Activated CD4-positive, alpha-beta T cell treated with anti-CD3 and anti-CD28 coated beads for 36 hours (primary cell): ENCODE measurements at places on chromosomes 6 and 20. TPM values are rescaled to one million over a fixed set of nuclear protein-coding genes. Genes with fewer than 3 reads are reported as not detected.
A peak's percentile ranks its signal among the peaks of the same experiment; 100 is the strongest.

EYA4 gene
- total RNA-seq, result not detected

DNA sequence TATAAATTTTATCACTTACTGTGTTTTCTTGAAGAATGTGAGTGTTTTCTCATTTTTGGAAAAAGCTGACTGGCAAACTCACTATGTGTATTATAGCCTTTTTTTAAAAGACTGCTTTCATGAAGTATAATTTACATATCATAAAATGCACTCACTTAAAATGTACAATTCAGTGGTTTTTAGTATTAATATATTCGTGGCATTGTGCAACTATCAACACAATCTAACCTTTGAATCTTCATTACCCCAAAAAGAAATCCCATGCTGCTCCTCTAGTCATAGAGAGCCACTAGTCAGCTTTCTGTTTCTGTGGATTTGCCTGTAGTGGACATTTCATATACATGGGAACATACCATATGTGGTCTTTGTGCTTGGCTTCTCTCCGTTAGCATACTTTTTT is 143.8 kb downstream of the PLCB4 start:
- no peak for DNase-seq
- no peak overlapping the region for H3K27ac ChIP-seq
- H3K4me1 ChIP-seq, result no peaks in the 10 kb centered on the region
- H3K27me3 ChIP-seq, result no peaks in the 10 kb centered on the region

DNA sequence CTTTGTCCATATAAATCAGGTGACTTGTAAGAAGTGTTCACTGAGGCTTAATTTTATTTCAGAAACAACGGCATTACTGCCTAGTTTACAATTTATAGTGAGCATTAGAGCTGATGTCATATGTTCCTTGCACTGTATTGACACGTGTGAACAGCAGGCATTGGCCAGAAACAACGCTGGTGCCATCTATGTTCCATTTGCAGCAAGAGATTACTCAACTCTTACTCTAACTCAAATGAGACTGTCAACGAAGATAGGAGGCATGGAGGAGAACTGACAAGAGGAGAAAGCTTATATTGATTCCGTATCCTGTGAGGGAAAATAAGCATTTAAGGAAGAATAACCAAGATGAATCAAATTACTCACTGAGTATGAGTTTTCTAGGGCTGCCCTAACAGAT is 48.4 kb downstream of the MTFR2 start:
- no peak overlapping the region for H3K4me3 ChIP-seq
- H3K27me3 ChIP-seq, result peaks cover 6% of the 10 kb centered on the region
- H3K36me3 ChIP-seq, result no peaks in the 10 kb centered on the region
- DNase-seq, result no peak
- no peak overlapping the region for H3K27ac ChIP-seq

DNA sequence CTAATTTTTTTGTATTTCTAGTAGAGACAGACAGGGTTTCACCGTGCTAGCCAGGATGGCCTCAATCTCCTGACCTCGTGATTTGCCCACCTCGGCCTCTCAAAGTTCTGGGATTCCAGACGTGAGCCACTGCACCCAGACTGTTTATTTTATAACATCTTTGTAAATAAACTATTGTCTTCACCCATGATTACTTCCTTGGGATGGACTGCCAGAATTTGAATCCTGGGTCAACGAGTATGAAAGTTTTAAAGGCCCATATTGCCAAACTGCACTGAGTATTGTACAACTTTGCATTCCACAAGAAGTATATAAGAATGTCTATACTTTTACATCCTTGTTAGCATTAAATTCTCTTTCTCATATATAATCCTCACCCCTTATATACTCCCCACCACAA is 38.6 kb downstream of the ZHX3 start:
- no peaks in the 10 kb centered on the region for H3K4me1 ChIP-seq
- H3K36me3 ChIP-seq, result peaks cover 3% of the 10 kb centered on the region
- H3K27me3 ChIP-seq, result no peaks in the 10 kb centered on the region
- H3K27ac ChIP-seq, result no peak overlapping the region
- DNase-seq, result no peak

DNA sequence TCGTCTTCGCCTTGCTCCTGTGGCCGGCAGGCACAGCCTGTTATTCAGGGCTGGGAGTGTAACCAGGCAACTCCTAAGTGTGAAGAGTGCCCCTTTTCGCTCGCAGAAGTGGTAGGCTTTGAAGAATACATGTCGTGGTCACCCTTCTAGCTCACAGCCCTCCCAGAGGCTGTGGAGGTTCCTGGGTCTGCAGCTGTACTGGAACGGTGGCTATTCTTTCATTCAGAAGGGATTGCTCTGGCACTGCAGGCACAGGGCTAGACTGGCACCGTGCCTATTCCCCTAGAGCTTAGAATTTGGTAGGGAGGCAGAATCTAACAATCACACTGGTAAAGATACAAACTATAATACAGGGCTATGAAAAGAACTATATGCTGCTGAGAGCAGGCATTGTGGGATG is 1.1 kb upstream of the SRSF12 start:
- peaks cover 10% of the 10 kb centered on the region for H3K27me3 ChIP-seq
- no peak overlapping the region for H3K27ac ChIP-seq
- H3K36me3 ChIP-seq, result no peaks in the 10 kb centered on the region

DNA sequence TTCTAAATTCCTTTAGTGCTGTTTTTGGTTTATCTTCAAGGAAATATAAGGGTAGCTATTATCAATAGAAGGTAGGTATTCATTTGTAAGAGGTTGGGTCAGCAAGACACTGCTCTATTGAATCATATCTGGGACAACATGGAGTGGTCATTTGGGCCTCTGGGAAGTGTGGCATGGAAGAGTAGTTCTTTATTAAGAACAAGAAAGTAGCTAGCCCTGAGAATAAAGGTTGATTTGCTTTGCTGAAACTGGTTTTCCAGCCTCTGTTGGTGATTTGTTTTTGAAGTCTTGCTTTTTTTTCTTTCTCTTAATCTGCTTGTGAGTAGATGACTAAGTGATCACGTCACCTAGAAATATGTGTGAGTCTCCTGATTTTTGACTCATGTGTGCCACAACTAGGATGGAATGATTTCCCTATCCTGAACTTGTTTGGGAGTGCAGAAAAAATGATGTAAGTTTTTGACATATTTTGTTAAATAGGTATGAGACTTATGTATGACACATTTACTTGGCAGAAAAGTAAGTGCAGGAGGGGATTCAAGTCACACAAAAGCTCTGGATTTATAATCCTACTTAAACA is 381.8 kb downstream of the CENPW start:
- no peak for DNase-seq
- H3K4me1 ChIP-seq, result no peaks in the 10 kb centered on the region
- no peak overlapping the region for H3K4me3 ChIP-seq
- H3K27me3 ChIP-seq, result no peaks in the 10 kb centered on the region

GRCh38 chr6:33949877-33950435 is 146.2 kb upstream of the MLN start:
- H3K36me3 ChIP-seq, result no peaks in the 10 kb centered on the region
- peaks cover 3% of the 10 kb centered on the region for H3K4me1 ChIP-seq
- peaks cover 2% of the 10 kb centered on the region for H3K27me3 ChIP-seq
- no peak overlapping the region for H3K27ac ChIP-seq
- H3K4me3 ChIP-seq, result no peak overlapping the region

DAAM2 gene
- not detected for total RNA-seq

PDYN gene
- total RNA-seq, result not detected

DNA sequence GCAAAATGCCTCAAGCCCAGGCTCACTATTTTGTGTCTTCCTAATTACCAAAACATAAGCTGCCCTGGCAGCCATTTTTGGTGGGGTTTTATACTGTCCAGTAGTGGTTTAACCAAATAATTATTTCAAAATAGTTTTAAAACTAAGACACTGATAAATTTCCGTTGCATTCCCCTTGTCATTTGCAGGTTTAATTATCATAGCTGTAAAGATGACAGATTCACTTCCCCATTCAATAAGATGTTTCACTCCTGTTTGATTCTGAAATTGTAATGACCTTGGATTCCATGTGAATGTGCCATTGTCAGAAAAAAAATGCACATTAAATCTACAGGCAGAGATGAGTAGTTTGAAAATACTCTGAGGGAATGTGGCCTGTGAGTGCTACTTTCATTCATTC is 172.0 kb downstream of the COL9A1 start:
- no peaks in the 10 kb centered on the region for H3K27me3 ChIP-seq
- DNase-seq, result no peak
- H3K36me3 ChIP-seq, result no peaks in the 10 kb centered on the region

CLVS2 gene
- total RNA-seq, result not detected

GRCh38 chr6:18019539-18020534 is 32.4 kb upstream of the KIF13A start:
- H3K27me3 ChIP-seq, result no peaks in the 10 kb centered on the region
- no peak overlapping the region for H3K27ac ChIP-seq
- no peaks in the 10 kb centered on the region for H3K4me1 ChIP-seq
- no peak overlapping the region for H3K4me3 ChIP-seq
- DNase-seq, result no peak

DNA sequence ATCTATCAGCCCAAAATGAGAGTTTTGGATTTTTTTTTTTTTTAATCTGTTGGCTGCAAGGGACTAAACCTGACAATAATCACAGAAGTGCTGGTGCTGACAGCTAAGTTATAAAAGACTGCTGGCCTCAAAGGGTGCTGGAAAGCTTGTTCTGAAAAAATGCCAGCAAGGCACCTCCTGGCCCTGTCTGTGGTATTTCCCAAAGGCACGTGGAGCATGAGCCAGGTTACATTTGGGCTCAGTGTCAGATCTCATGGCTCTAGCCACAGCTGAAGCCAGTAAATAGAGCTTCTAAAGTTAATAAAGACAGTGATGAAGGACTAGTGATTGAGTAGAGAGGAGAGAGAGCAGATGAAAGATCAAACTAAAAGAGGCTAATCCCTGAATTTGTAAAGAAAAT is 178.9 kb downstream of the FUT9 start:
- no peak overlapping the region for H3K4me3 ChIP-seq
- H3K36me3 ChIP-seq, result no peaks in the 10 kb centered on the region
- H3K27me3 ChIP-seq, result no peaks in the 10 kb centered on the region
- H3K4me1 ChIP-seq, result no peaks in the 10 kb centered on the region
- DNase-seq, result no peak
- no peak overlapping the region for H3K27ac ChIP-seq

HSPA1L gene
- 2.2 TPM for total RNA-seq

- peaks cover 65% of the 10 kb centered on the region for H3K4me1 ChIP-seq
- H3K27me3 ChIP-seq, result no peaks in the 10 kb centered on the region
- H3K36me3 ChIP-seq, result peaks cover 48% of the 10 kb centered on the region
These were observed 1.8 kb downstream of the HSD17B8 start for GRCh38 chr6:33206027-33206863.

DNA sequence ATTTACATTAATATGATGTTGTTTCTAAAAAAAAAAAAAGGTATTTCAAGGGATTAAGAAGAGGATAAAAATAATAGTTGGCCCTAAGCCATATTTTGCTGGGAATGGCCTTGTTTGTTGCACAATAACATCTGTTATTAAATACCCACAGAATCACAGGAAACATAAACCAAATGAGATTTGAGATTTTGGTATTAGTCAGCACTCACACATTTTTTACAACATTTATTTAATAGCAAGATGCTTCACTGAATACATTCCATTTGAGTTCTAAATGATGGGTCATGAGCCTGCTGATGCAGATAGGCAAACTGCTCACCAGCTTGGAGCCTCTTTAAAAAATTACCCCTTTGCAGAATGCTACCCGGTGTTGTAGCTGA is 92.9 kb upstream of the ENPP5 start:
- H3K4me3 ChIP-seq, result no peak overlapping the region
- no peaks in the 10 kb centered on the region for H3K4me1 ChIP-seq
- no peak overlapping the region for H3K27ac ChIP-seq
- DNase-seq, result no peak

DNA sequence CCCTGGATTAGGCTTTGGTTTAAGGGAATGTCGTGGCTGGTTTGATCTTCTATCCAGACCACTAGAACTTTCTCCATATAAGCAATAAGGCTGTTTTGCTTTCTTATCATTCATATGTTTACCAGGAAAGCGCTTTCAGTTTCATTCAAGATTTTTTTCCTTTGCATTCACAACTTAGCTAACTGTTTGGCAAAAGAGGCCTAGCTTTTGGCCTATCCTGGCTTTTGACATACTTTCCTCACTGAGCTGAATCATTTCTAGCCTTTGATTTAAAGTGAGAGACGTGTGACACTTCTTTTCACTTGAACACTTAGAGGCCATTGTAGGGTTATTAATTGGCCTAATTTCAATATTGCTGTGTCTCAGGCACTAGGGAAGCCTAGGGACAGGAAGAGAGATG is 1.7 kb upstream of the FAM50B start:
- H3K36me3 ChIP-seq, result peaks cover 7% of the 10 kb centered on the region
- H3K4me1 ChIP-seq, result peaks cover 30% of the 10 kb centered on the region
- peak overlapping the region; percentile 64 for H3K4me3 ChIP-seq
- no peaks in the 10 kb centered on the region for H3K27me3 ChIP-seq

DNA sequence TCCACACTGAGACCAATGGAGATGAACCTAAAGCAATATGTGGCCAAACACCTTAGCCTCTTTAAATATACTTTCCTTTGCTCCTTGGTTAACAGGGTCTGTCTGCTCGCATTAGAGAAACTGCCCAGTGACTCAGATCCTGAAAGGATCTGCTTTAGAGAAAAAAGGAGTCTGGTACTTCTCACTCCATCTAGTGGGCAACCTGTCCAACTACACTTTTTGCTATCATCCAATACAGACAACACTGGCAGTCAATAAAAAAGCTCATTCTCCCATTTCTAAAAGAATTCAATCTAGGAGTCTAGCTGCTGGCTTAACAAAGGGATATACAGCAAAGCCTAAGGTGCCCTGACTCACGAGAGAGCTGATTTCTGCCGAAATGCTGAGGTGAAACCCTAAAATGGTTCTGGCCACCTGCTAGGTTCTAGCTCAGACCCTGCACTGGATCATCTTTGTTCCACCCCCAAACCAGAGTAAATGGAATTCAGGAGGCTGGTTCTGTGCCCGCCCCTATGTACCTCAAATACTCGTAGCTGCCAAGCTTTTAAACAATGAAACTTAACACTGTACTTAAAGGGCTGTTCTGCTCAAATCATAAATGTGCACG is 11.5 kb downstream of the GNL1 start:
- no peak overlapping the region for H3K4me3 ChIP-seq
- peak; percentile 38 for DNase-seq
- peaks cover 33% of the 10 kb centered on the region for H3K4me1 ChIP-seq
- H3K27ac ChIP-seq, result peak overlapping the region; percentile 11
- H3K36me3 ChIP-seq, result peaks cover 26% of the 10 kb centered on the region

IYD gene
- not detected for total RNA-seq
